Stomach (tissue), 19 donors: ENCODE measurements at places on chromosomes 7 and 10.

- peak; percentile 58 for DNase-seq
These were observed 4.7 kb upstream of the NOS3 start for GRCh38 chr7:150986099-150986512.

DNA sequence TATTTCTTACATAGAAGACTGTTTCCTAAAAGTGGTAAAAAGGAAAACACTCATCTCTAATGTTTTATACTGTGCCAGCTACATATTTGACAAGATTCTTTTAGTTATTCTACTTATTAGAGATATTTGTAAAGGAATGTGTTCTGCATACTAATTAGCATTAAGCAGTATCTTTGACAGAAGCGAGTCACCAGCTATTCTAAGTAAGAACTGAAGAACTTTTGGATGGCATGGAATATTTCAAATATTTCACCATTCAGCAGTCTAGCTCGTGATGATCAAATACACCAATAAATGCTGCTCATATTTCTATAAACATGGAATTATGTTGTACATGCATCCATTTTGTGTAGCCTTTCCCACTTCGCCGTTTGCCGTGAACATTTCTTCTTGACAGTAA is 241.6 kb upstream of the TCF7L2 start:
- DNase-seq, result no peak

- peak; percentile 1 for DNase-seq
These were observed 86.0 kb upstream of the RET start for GRCh38 chr10:42990721-42991441.

DNA sequence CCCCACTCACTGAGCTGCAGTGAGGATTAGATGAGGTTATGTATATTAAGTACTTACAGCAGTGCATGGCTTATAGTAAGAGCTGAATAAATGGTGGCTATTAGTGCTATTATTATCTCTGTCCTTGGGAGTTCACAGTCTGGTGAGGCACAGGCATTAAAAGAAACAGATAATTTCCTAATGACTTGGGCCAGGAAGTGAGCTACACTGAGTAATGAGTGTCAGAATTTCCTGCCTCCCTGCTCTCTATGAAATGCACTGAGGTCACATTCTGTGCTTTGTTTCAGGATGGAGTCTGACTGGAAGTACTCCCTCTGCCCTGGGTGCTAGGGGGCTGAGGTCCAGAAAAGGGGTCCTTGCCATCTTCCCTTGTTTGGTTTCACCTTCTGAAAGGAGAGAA is 48.7 kb upstream of the LOXL4 start:
- DNase-seq, result no peak

- no peak for DNase-seq
These were observed 145.0 kb upstream of the CALCR start for GRCh38 chr7:93719546-93719945.

- no peak for DNase-seq
These were observed 70.3 kb upstream of the NMT2 start for GRCh38 chr10:15238555-15239335.

- no peak for DNase-seq
These were observed 40.7 kb downstream of the KDM7A start for GRCh38 chr7:140136073-140136472.

DNA sequence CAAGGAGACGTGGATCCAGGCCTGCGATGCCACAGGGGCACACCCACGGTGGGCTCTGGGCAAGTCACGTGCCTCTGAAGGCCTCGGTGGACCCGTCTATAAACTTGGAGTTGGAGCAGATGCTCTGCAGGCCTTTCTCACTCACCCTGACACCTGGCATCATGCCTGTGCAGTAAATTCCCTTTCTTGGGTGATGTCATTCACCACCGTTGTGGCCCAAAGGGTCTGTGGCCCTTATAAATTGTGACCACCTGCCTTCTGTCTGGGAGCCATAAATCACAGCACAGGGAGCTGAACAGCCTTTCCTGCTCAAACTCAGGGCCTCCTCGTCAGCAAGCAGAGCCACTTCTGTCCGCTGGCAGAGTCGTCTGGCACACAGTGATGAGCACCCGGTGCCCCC is 52.2 kb downstream of the GPAM start:
- no peak for DNase-seq

GRCh38 chr7:3153118-3153517 is 109.5 kb upstream of the CARD11 start:
- DNase-seq, result no peak

DNA sequence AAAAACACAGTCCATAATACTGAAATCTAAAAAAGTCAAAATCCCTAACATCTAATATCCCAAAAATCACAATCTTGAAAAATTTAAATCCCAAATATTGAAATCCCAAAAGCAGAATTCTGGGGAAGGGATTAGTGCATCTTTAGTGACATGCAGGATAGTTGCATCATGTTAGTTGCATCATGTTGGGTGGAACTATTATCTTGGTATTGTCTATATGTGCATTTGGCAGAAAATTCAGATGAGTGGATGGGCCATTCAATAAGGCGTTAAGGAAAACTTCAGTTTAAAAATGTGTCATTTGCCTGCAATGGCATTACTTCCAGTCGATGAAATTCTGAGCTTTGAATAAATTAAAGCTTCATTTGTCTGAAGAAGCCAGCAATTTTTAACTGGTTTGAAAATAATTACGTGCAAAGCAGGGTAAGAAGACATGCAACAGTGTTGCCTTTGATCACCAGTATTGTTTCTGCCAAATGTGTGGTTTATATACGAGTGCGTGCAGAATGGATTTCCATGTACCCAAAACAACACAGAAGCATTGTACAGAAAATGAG is 221.4 kb upstream of the NFE2L3 start:
- no peak for DNase-seq

- no peak for DNase-seq
These were observed 102.1 kb downstream of the DOCK4 start for GRCh38 chr7:112104120-112104519.

DNA sequence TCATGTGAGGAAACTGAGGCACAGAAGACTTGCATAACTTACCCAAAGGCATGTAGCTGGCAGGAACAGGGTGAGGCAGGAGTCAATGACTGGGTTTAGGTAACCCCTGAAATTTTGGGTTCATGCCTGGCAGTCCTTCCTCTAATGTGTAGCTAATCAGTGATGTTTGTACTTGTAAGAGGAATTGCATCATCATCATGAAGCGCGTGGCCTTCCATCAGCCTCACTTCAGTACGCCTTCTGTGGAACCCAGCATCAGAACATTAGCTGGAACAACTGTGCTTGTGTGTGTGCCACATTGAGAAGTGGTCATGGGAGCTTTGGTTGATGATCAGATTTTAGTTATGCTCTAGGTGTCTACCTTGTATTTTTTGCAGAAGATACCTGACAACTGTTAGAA is 18.2 kb upstream of the STMP1 start:
- DNase-seq, result no peak
